ENCODE measurements at places on chromosomes 7 and 10.
A peak's percentile ranks its signal among the peaks of the same experiment; 100 is the strongest.

GRCh38 chr10:3554121-3554522, 230.9 kb downstream of the KLF6 start:
- no peak for DNase-seq

GRCh38 chr10:80617807-80618206, 80.1 kb downstream of the SH2D4B start:
- no peak for DNase-seq

- DNase-seq = no peak
These were observed 3.6 kb downstream of the PRKAR2B start for GRCh38 chr7:107047902-107048782.

GRCh38 chr10:116878123-116878522, 28.8 kb downstream of the ENO4 start:
- DNase-seq = no peak

DNA sequence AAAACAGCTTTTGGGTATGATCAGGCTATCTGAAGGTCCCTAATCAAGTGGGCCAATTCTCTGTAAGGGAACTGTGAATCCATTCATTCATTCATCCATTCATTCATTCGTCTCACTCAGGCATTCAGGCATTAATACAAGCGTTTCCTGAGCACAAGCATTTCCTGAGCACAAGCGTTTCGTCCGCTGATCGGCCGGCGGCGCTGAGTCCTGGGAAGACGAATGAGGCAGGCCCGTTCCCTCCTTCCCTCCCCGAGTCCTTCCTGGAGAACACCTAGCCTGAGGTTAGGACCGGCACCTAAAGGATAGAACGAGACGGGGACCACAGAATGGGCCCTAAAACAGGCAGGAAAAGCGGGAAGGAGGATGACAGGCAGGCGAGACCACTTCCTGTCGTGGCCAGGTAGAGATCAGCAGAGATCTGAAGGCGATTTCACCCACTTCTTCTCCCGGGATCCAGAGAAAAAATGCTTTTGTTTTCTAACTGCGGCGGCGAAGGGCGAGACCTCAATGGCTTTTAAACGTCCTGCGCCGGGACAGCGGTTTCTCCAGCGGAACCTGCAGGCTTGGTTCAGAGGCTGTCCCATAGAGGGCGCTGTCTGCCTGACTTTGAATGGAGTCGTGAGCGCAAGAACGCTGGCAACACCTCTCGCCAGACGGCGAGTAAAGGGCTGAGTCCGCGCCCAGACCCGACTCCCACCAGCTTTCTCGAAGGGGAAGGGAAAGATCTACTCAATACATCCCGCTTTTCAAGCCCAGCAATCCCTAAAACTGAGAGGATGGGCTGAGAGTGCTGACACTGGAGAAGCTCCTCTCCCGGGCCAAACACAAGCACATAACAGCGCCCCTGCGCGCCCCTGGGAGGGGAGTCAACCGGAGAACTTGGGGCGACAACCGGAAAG, 2.9 kb upstream of the HMX3 start:
- peak; percentile 85 for DNase-seq

GRCh38 chr7:93601363-93601762, 26.8 kb upstream of the CALCR start:
- DNase-seq = no peak

- no peak for DNase-seq
These were observed 22.9 kb downstream of the ACTR1A start for GRCh38 chr10:102479651-102480050.

DNA sequence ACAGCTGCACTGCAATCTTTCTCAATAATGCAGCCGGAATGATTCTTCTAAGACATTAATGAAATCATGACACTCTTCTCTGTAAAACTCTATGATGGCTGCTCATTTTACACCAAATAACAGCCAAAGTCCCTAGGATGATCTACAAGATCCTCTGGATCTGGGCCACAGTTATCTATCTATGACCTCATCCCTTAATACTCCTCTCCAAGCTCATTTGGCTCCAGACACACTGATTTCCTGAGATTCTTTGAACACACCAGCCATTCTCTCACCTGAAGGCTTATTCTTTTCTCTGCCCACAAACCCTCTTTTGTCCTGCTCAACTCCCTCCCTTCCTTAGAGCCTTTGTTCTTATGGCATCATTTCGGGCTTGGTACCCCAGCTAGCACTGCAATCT, 577.4 kb upstream of the ANKRD30A start:
- no peak for DNase-seq

GRCh38 chr10:67173787-67174186, 248.0 kb downstream of the LRRTM3 start:
- no peak for DNase-seq

DNA sequence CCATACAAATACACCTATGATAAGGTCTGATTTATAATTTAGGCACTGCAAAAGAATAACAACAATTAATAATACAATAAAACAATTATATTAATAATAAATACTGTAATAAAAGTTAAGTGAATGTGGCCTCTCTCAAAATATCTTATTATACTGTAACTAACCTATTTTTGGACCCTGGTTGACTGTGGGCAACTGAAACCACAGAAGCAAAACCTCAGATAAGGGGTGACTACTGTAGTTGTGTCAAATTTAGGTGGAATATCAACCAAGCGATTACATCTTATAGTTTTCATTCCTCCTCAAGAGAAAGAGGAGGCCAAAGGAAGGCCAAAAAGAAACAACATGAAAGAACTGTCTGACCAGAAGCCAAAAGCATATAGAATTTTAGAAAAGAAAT, 103.9 kb downstream of the SKAP2 start:
- DNase-seq = no peak

GRCh38 chr7:151993977-151994676, 31.3 kb upstream of the GALNT11 start:
- DNase-seq = no peak

DNA sequence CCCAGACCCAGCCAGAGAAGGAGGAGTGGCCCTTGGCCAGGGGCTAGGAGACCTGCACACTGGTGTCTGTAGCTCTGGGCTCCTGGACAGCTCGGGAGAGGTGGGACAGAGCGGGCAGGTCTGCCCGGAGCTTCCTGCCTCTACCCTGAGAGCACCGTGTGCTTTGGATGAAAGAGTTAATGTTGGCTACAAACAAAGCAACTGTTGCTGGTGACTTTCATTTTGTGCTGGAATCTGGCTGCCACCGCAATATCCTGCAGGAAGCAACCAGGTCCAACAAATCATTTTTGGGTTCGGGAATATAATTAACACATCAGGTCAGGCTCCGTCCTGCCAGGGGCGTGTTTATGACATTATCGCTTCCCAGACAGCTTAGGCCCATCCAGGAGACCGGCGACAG, 441.8 kb upstream of the MKI67 start:
- no peak for DNase-seq

DNA sequence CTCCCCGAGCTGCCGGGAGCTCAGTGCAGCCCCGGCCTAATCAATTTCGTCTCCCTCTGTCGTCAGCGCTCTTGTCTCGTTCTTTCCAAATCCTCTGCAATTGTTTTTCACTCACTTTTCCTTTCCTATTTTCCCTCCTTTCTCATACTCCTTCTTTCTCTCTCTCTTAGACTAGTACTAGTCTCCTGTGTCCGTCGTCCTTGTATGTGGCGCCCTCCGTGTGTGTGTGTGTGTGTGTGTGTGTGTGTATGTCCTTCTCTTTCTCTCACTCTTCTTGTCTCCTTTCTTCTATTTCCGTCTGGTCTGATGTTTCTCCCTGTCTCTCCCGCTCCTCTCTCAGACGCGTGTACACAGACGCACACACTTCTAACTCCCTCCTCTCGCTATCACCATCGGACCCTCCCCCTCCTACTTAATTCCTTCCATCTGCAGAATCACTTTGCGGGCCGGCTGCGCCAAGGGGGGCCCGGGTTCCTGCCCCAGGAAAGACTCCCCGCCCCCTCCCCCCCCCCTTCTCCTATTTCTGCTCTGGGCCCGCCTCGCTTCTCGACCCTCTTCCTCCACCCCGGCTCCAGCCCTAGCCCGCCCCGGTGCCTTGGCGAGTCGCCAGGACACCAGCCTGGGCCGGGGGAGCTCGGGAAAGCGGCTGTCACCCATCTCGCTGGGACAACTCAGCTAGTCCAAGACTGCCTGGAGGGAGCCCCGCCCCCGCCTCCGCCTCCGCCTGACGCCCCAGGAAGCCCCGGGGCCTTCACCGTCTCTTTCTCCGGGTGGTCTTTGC, 743 bp upstream of the ZCCHC24 start:
- peak; percentile 24 for DNase-seq

GRCh38 chr10:71780156-71780555, 6.8 kb upstream of the VSIR start:
- no peak for DNase-seq

Data from CD4-positive, alpha-beta T cell treated with Interleukin-12 subunit alpha and Interleukin-12 subunit beta, for 1 hour (primary cell).